Myocyte (in vitro differentiated cells): ENCODE measurements at places on chromosomes 6 and 20.

- no peak for DNase-seq
These were observed 1.0 kb upstream of the PMEPA1 start for GRCh38 chr20:57710841-57711240.

DNA sequence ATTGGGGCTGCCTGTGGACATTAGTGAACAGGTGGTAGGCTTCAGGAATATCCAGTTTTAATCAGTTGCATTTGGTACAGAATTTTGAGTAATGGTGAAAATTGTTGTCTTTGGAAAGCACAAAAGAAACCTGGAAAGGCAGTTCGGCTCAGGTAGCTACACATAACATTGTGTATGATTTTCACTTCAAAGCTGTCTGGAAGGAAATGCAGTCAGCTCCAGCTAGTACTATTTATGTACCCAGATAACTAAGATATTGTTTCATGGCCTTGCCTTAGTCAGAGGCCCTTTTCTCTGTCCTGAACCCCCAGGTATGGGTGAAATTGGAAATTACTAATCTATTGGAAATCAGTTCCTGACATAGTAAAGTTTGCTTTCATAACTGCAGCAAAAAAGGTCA lies 195.6 kb upstream of the UST start:
- no peak for DNase-seq

- DNase-seq: no peak
These were observed 49.5 kb upstream of the TFAP2D start for GRCh38 chr6:50663806-50664205.

- peak; percentile 97 for DNase-seq
These were observed 13.6 kb upstream of the CHD6 start for GRCh38 chr20:41631826-41632225.

- DNase-seq: no peak
These were observed 24.1 kb downstream of the ALDH8A1 start for GRCh38 chr6:134925800-134926199.

DNA sequence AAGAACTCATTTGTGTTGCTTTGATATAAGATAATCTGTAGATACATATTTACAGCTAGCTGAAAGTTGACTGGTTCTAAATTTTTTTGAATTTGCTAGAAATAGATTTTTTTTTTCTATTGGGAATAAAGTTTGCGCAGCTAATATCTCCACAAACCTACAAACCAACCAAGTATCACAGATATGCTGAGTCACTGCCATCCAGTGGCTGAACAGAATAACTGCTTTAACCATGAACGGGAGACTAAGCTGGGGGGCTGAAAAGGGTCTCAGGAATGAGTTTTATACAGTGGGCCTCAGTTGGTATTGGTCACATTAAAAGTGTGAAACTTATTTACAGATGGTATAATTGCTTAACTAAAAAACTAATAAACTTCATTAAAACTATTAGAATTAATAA lies 326.7 kb upstream of the CNR1 start:
- DNase-seq: peak; percentile 33

- DNase-seq: no peak
These were observed 918.3 kb upstream of the MAP3K7 start for GRCh38 chr6:91505199-91505598.

GRCh38 chr20:16861708-16862107 lies 113.5 kb downstream of the OTOR start:
- DNase-seq: no peak

DNA sequence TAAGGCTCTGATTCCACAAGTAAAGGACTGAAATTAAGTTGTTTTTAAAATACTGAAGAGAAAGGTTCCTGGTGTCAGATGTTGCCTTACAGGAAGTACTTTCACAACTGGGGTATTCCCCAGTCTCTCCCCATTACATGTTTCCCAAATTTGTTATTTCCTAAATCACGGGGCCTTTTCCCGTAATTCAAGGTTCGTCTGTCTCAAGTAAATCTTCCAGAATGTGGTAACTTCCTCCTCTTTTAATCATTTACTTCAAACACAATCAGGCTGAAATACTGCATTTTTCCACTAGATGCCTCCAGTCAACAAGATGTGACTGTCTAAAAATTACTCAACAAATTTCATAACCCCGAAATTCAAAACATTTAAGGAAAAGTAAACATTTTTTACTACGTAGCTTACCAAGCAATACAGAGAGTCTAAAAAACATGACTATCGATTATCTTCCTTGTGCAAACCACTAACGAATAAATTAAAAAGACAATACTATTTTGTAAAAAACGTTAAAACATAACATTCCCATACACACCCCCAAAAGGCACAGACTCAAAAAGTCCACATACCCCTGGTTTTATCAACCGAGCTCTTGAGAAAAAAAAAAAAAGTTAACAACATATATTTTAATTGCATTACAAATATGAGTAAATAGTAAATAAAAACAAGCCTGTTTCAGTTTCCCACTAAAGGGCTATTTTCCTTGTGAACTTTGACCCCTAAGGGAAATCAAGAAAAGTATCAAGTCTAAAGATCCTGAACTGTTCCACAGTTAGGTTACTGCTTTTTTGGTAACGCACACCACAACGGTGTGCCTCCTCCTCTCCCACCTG lies 1.7 kb downstream of the SOD2 start:
- DNase-seq: peak; percentile 73

DNA sequence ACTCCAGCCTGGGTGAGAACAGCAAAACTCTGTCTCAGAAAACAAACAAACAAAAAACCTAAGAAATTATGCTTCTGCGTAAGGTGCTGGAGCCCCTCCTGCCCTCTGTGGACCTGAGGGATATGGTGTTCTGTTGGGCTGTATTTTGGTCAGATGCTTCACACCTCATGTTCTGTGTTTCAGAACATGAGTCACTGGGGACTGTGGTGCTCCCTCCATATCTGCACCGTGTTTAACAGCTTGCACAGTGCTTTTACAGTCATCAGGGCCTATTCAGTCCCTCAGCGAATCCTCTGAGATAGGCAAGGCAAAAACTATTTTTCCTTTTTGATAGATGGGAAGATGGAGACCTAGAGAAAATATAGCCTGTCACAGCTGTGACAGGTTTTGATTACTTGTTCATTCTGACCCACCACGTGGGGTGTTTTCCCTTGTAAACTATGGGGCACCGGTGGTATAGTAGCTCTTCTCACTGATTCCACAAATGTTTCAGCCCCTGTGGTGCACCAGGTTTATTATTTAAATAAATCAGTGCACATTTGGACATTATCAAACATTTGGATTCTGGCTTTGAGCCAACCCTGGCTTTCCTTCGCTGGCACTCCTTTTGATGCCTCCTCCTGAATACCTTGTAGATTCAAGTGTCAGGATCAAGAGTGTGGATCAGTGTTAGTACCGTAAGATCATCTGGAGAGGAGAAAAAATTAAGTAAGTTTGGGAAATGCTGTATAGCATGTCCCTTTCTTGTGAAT lies 9.6 kb downstream of the TTPAL start:
- DNase-seq: no peak

DNA sequence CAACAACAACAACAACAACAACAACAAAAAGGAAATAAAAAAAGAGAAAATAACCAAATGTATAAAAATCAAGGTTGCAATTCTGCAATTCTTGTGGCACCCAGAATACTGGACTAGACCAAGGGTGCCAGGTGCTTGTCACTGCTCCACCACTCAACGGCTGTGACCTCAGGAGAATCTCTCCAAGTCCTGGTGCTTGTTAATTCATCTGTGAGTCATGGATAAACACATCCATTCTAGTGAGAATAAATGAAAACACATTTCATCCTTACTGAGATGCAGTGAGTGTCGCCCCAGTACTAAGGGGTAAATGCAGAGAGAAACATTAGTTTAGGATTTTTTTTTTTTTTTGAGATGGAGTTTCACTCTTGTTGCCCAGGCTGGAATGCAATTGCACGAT lies 32.0 kb downstream of the HLA-C start:
- DNase-seq: no peak

- DNase-seq: no peak
These were observed 17.9 kb upstream of the ABRACL start for GRCh38 chr6:139010674-139011073.
